DMS 273 treated with DMSO at 0.1 percent for 48 hours (cell line): ENCODE measurements at places on chromosomes 5 and 9.
A peak's percentile ranks its signal among the peaks of the same experiment; 100 is the strongest.

GRCh38 chr9:38408719-38409118, 15.5 kb downstream of the IGFBPL1 start:
- no peak for DNase-seq

DNA sequence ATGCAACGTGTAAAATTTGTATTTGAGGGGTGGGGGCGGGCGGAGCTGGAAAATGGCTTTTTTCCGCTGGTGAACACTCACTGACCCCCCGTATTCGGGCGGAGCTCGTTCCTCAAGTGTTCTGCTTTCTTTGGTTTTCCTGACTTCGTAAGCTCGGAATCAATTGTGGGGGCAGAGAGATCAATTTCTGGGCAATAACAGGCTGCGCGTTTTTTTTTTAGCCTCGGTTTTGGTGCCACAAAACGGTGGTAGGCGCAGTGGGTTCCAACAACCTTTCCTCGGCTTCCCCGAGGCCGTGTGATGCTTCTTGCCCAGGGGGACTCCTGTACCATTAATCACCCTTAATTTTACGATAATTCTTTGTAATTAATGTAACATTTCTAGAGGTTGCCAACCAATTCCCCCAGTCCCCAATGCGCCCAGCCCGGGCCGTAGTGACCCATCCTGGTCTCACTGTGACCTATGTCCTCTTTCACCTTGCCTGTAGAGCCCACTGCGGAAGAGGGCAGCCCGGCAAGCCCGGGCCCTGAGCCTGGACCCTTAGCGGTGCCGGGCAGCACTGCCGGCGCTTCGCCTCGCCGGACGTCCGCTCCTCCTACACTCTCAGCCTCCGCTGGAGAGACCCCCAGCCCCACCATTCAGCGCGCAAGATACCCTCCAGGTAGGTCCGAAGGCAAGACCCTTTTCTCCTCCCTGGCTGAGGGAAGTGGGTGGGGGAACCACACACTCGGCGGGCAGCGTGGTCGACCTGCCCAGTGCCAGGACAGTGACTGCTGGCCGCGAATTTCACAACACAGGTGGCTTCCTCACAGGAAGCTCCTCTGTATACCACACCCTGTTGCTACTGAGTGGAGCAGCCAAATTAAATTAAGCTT, 3.7 kb downstream of the NR4A3 start:
- no peak for DNase-seq

DNA sequence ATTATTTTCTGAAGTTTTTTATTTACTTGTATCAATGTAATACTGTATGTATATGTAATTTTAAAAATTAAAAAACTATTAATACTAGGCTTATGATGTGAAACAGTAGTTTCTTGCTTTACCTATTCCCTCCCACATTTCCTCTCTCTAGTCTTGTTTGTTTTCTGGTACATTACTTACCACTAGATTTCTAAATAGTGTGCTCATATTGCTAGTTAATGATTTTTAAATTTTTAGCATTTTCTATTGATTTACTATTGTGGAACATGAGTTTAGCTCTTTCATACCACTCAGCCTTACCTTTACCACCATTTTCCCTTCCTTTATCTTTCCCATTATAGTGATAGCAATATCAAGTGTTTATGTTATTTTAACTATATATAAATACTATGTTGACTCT, 39.3 kb downstream of the UBE2R2 start:
- no peak for DNase-seq

DNA sequence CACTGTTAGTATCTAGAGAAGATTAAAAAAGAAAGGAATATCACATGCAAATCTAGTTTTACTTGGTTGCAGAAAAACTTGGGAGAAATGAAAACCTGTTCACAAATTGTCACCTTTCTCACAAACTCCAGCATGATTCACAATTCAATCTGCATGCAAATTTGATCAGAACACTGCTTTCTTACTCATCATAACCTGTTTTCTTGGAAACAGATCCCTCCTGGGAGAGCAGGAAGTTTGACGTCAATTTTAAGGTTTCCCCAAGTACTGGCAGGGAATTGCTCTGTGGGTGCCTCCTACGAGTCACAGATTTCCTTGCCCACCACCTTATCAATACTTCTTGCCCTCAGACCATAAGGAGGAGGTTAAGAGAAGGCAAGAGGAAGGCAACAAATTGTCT, 30.2 kb upstream of the HTR4 start:
- no peak for DNase-seq

DNA sequence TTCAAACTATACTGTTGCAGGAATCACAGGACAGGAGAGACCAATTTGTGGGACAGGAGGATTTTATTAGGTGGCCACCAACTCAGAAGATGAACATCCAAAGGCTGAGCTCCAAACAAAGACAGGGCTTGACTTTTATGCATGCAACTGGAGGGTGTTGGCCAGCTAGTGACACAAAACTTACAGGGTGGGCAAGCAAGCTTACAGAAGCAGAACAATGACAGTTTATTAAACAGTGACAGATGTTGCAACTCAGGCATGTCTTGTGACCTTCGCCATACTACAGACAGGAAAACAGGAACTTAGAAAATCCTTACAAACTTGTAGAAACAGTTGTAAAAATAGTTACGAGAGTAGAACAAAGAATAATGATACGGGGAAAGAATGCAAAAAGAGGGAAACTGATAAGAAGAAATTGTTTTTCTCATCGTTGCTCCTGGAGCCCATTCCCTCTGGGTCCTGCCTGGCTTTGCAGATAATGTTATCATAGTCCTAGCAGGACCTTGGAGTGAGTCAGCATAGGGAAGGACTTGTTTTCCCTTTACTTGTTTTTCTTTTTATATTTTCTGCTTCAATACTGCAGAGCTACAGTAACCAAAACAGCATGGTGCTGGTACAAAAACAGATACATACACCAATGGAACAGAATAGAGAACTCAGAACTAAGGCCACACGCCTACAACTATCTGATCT, 2083.0 kb upstream of the ACO1 start:
- no peak for DNase-seq

GRCh38 chr9:116084497-116084896, 69.1 kb upstream of the PAPPA start:
- DNase-seq = no peak

- no peak for DNase-seq
These were observed 186.6 kb downstream of the HINT1 start for GRCh38 chr5:130978475-130978874.

DNA sequence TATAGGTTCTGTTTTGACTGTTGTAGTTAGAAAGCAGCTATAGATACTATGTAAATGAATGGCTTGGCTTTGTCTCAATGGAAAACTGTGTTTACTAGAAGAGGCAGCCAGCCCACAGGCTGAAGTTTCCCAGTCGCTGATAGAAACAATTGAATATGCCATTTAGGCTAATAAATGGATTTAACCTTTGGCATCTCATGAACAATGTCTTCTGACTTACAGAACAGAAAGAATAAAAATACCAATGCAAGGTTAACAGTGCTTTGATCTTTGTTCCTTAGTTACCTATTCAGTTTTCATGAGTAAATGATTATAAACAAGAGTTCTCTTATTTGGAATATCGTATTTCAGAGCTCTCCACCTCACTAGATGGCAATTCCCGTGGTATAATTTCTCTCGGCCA, 120.6 kb downstream of the PAM start:
- no peak for DNase-seq

DNA sequence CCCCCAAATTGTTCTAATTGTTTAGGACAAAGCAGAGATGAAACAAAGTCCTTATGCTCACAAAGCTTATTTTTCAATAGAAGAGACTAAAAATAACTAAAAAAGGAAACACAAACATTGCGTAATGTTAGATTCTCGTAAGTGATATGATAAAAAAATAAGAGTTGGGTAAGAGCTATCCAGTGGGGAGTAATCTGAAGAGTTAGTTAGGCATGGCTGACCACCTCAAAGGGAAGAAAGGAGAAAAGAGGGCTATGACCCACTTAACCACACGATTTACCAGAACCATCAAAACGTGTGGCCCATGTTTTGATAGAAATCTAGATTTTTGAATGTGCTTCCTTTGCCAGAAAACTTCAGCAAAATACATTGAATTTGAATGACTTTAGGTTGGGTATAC, 1296.8 kb upstream of the NUDT12 start:
- no peak for DNase-seq

GRCh38 chr9:136088481-136088938, 6.6 kb downstream of the NACC2 start:
- no peak for DNase-seq

GRCh38 chr5:122163121-122164069, 34.0 kb downstream of the ZNF474 start:
- no peak for DNase-seq

- DNase-seq = peak; percentile 62
These were observed 841 bp downstream of the RAD23B start for GRCh38 chr9:107283623-107284616.

- no peak for DNase-seq
These were observed 279.6 kb downstream of the TMEM38B start for GRCh38 chr9:105973951-105974351.

DNA sequence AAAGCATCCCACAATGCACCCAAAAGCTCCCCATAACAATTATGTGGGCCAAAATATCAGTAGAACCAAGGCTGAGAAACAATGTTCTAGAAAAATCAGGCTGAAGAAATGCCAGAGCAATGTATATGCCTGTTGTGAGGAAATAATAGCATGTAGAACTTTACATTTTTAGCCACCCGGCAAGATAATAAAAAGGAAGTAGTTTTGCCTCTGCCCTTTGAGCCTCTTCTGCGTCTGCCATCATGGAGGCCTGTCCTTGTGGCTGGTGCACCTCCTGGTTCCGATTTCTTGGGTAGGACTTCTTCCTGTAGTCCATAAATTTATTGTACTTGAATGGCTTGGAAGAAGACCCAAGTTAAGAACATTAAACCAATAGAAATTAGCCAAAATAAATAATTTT, 38.9 kb upstream of the TNFAIP8 start:
- DNase-seq = no peak

DNA sequence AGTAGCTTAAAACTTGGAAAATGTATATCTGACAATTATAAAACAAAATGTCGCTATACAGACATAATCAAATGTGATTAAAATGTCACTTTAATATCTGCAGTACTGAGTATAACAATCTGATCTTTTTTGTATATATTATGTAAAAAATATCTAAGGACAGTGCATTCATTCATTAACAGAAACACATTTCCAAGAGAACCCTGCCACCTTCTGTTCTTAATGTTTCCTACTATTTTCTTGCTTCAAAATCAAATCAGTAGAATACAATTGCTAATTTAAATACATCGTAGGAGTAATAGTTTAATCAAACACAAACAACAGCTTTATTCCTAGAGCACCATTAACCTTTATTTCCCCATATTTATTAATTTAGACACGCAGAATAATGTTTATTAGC, 142.6 kb upstream of the ST8SIA4 start:
- DNase-seq = no peak

- DNase-seq = no peak
These were observed 109.5 kb upstream of the MAN2A1 start for GRCh38 chr5:109580225-109580624.

GRCh38 chr5:112861638-112861985, 525 bp downstream of the SRP19 start:
- DNase-seq = no peak

DNA sequence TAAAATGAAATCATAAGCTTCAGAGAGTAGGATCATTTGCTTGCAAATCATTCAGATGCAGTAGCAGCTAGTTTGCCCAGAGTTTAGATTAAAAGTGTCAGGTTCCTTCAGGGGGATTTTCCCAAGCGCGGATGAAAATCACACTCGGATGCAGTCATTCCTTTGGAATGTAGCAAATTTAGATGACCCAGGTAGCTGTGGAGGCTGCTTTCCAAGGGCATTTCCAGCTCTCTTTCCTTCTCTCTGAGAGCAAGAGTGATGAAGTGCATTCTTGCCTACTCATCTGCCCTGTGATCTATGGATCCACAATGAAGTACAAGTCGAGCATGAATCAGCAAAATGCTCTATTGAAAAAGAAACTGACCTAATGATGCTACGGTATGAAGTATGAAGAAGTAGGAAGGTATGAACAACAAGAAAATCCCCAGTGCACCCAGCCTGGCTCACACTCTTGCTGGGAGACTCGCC, 200.2 kb downstream of the PLK2 start:
- DNase-seq = no peak

DNA sequence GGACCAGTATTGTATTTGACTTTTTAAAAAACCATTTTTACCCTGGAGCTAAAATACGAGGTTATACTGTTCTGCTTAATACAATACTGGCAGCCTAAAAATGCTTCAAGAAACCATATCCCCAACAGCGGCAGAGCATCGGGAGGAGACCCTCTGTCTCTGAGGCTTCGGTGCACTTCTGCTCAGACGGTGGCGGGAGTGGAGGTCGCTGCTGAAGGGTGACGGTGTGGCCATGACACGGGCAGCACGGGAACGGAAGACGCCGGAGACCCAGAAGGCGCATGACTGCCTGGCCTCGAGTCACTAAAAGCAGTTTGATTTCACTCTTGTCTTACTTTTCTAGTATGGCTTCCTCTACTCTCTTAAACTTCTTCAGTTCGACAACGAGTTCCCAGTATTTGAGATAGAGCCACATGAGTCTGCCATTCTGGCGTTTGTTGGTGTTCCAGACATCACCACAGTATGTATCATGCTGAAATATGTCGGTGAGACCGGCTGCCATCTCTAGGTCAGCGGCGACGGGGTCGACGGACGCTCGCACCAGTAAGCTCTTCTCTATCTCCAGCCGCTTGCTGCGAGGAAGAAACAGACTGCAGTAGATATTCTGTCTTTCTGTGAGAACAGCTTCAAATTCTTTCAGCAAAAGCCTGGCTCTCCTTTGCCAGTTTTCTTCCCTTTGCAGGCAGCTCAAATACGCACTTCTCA, 12.8 kb downstream of the CCDC127 start:
- DNase-seq = no peak

GRCh38 chr5:112445626-112446350, 26.7 kb upstream of the EPB41L4A start:
- DNase-seq = no peak

DNA sequence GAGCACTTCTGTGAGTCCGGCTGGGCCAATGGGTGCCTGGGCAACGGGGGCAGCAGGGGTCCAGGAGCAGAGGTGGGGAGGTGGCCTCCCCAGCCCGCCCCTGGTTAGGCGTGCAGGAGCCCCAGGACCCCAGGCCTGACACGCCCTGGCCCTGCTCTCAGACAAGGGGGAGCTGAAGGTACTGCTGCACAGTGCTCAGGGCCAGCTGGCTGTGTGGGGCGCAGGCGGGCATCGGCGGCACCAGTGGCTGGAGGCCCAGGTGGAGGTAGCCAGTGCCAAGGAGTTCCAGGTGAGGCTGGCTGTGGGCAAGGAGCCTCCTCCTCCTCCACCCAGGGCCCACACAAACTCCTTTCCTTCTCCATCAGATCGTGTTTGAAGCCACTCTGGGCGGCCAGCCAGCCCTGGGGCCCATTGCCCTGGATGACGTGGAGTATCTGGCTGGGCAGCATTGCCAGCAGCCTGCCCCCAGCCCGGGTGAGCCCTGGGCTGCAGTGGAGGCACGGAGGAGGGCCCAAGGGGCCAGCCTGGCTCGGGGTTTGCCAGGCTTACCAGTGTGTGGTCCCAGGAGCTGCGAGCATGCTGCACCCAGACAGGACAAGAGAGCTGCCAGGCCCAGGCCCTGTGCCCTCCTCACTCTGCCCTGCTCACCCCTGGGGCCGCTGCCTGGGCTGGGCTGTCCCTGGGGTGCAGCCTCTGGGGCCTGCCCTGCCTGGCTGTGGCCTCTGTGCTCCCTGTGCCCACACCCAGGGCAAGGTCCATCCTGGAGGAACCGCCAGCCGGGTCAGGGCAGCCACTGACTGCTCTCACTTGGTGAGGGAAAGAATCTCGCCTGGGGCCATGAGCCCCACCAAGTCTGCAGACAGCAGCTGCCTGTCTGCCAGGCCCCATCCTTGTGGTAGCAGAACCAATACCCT, 7.0 kb downstream of the MAMDC4 start:
- DNase-seq = no peak
